ENCODE measurements at places on chromosomes 7 and 10. TPM values are rescaled to one million over a fixed set of nuclear protein-coding genes. Genes with fewer than 3 reads are reported as not detected.

DLX5 gene
- polyA plus RNA-seq: not detected

HOXA6 gene
- polyA plus RNA-seq: not detected

EIF4H gene
- 183 TPM for polyA plus RNA-seq

FAM25A gene
- polyA plus RNA-seq: not detected

TDRD1 gene
- polyA plus RNA-seq: 0.36 TPM

HOXA13 gene
- polyA plus RNA-seq: not detected

METTL27 gene
- not detected for polyA plus RNA-seq

AUTS2 gene
- polyA plus RNA-seq: 24.8 TPM

PDLIM1 gene
- 232 TPM for polyA plus RNA-seq

SH2B2 gene
- polyA plus RNA-seq: 0.50 TPM

COL28A1 gene
- polyA plus RNA-seq: 0.63 TPM

UNC5B gene
- polyA plus RNA-seq: 2.9 TPM

SCD gene
- polyA plus RNA-seq: 1.6 TPM

PNLIPRP1 gene
- polyA plus RNA-seq: 1.5 TPM

ARHGAP22 gene
- polyA plus RNA-seq: 15.1 TPM

MTERF1 gene
- polyA plus RNA-seq: 10.3 TPM

VIPR2 gene
- 3.3 TPM for polyA plus RNA-seq

NYAP1 gene
- 0.25 TPM for polyA plus RNA-seq

CYREN gene
- polyA plus RNA-seq: 26.0 TPM

EFCAB10 gene
- not detected for polyA plus RNA-seq

IKZF1 gene
- polyA plus RNA-seq: 2.5 TPM

AKR1D1 gene
- not detected for polyA plus RNA-seq

BLNK gene
- 12.5 TPM for polyA plus RNA-seq

ADCYAP1R1 gene
- polyA plus RNA-seq: not detected

FOXP2 gene
- 1.9 TPM for polyA plus RNA-seq
